ENCODE measurements at places on chromosomes 7 and 10.

DNA sequence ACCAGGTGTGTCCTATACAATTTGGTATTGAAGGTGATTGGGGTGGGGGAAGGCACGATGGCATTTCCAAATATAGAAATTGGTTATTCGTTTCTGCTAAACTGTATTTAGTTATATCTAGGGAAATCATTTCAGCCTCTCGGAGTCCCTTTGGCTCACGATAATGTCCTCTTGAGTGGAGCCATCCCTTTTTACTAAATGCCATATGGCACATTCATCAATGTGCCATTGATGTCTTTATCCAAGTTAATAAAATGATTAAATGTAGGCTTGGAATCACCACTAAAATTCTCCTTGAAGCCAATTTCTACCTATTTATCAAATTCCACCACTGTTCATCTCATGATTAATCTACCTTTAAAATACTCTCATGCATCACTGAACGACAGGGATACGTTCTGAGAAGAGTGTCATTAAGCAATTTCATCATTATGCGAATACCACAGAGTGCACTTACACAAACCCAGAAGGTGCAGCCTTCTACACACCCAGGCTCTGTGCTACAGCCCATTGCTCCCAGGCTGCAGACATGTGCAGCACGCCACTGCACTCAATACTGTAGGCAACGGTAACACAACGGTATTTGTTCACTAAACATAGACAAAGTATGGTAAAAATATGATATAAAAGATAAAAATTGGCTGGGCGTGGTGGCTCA, 219.2 kb upstream of the C7orf33 start:
- DNase-seq, result no peak

DNA sequence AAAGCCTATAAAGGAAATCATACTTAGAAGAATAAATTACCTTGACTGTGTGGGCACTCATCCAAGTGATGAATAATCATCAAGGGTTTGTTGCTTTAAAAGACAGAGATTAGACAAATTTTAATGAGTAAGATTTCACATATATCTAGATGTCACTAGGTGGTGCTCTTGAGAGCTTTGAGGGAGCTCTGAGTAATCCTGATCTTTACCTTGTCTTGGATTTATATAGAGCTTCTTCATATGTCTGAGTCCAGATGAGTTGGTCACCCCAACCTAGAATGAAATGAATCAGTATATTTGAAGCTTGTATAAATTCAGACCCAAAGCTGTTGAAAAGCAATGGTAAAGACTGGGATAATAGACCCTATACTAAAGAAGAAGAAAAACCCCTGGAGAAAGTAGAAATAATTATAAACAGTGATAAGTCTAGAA, 3.7 kb downstream of the AGR2 start:
- peak; percentile 8 for DNase-seq

- DNase-seq, result no peak
These were observed 11.9 kb downstream of the HECW1 start for GRCh38 chr7:43124388-43124787.

DNA sequence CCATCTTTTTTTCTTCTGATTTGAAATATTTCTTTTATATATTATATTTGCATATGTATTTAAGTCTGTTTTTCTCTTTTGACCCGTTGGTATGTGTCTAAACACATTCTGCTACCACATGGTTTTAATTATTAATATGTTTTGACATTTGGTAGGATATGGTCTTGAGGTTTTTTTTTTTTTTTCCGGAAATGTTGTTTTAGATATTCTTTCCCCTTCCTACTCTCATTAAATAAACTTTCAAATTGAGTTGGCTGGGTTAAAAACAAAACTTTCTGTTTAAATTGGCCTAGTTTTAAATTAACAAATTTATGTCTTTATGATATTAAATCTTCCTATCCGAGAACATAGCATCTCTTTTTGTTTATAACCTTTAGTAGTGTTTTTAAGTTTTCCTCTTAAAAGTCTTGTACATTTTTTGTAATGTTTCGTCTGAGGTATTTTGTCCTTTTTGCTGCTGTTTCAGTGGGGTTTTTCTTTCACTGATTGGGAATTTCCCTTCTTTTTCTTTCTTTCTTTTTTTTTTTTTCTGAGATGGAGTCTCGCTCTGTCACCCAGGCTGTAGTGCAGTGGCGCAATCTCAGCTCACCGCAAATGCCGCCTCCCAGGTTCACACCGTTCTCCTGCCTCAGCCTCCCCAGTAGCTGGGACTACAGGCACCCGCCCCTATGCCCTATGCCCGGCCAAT, 25.4 kb downstream of the STAM start:
- no peak for DNase-seq

GRCh38 chr7:3245077-3245476, 56.0 kb upstream of the SDK1 start:
- DNase-seq, result no peak

- no peak for DNase-seq
These were observed 213.7 kb downstream of the ITGB1 start for GRCh38 chr10:32744321-32744720.

GRCh38 chr7:92837000-92837749, 802 bp upstream of the CDK6 start:
- peak; percentile 30 for DNase-seq

- no peak for DNase-seq
These were observed 409.4 kb upstream of the FZD8 start for GRCh38 chr10:36051500-36051991.

DNA sequence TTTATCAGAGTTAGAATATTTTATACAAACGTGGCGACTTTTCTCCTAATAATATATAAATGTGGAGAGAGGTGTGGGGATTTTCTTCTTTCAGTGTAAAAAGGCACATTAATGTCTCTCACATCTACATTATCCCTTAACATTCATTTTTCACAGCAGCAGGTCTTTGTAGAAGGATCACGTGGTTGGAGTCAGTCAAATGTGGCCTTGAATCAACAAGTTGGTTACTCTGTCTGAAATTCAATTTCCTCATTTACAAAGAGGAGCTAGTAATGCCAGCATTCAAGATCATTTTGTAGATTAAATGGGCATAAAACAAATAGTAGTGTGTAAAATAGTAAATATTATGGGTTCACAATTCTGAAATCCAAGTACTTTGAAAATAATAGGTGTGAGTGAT, 183.1 kb upstream of the SEMA3E start:
- DNase-seq, result no peak

- peak; percentile 76 for DNase-seq
These were observed 621 bp upstream of the FAM13C start for GRCh38 chr10:59362959-59363381.

DNA sequence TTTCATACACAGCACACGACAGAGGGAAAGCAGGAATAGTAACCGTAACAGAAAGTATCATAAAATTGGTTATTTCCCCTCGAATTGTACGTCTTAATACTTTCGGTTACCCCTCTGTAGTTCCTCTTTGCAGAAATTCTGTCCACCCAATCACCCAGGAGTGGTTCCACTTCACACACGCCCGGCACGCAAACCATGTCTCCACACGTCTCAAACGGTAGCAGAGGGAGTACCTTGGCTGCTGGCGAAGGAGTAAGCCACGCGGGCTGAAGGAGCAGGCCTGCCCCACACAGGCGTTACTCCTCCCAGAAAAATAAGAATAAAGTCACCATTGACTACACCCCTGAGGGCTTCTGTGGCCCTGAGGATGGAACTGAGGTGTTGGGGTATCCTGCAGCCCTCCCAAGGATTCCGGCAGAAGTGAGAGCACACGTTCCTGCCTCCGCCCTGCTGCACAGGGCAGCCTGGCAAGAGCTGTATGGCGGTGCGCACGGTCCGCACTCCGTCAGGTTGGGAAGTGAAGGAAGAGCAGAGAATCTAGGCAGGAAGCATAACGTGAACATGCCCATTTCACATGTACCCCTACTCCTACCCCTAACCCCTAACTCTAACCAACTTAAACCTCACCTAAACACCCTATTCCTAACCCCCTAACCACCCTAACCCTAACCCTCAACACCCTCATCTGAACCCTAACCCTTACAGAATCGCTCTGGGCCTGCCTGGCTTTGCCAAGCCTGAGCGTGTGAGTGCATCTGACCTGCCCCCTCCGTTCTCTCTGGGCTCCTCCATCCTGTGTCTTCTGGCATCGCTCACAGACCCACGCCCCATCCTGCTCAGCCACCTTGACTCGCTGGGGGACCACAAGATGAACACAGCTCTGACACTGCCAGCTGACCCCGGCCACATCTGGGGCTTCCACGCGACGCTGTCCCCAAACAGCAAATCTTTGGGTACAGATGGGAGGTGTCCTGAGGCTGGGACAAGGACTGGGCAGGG, 18.2 kb downstream of the GPR146 start:
- DNase-seq, result no peak

GRCh38 chr10:6128087-6128486, 39.3 kb downstream of the RBM17 start:
- DNase-seq, result no peak

DNA sequence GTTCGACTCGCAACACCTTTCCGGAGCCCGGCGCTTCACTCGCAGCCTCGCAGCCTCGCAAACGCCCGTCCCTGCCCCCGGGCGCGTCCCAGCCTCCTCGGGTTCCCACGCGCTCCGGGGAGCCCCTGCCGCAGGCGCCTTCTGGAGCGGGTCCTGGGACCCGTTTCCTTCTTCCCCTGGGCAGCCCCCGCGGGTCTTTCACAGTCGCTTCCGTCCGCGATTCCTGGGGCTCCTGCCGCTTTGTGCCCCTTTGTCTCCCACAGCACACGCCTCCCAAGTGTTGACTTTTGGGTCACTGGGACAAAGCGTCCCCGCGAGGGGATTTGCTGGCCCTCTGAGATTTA, 140.7 kb downstream of the DYNC2I1 start:
- no peak for DNase-seq

- DNase-seq, result peak; percentile 77
These were observed 8.9 kb downstream of the VSTM4 start for GRCh38 chr10:49106451-49106850.

- DNase-seq, result no peak
These were observed 449.6 kb downstream of the KCNMA1 start for GRCh38 chr10:77188000-77188395.
